Fibroblast of the conjunctiva (primary cell): ENCODE measurements at places on chromosomes 1 and 21.

GRCh38 chr1:58932859-58933598 is 149.2 kb upstream of the JUN start:
- DNase-seq: peak; percentile 56

DNA sequence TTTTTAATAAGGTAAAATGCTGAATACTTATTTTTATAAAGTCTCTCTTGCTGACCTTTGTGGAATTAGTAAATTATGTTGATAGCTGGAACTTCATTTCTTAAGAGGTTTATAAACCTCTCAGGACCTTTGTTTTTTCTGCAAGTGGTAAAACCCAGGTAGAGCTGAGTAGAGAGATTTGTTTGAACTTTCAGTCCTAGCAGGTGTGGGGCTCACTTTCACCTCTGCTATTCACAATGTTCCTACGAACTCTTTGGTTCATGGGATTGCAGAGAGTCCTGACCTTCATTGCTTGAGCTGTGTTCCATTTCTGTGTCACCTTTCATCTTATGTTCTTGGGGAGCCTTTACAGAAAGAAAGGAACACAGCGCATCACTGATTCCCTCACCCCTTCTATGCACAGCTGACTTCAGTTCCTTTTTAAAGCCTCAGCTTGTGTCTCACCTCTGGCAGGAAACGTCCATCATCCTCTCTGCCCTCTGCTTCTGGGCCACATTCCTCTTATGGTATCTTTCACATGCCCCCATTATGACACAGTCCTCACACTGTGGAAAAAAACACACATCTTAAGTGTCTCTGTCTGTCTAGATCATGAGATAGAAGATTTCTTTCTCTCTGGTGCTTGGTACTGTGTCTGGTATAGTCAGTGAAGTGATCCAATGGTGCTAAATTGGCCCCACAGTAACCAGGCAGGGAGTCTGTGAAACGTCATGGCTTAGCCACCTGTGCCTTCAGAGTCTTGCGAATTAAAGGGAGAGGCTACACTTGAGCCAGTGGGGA is 262.5 kb upstream of the B3GALT2 start:
- DNase-seq: no peak

DNA sequence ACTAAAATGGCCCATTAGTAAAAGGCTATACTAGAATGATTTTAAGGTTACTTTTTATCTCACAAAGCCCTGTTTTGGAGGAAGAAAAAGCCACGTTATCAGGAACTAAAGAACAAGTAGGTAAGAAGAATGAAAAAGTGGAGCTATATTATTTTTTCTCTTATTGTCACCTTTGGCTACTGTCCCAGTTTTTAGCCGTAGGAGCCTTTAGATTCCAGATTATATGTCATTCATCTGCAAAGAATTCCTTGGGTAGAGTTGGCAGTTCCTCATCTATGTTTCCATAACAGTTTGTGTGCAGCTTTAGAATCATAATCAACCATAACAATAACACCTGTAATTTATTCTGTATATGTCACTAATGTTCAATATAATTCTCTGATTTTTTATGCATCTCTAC is 83.8 kb downstream of the TPR start:
- no peak for DNase-seq

- DNase-seq: no peak
Observed at GRCh38 chr1:211632808-211633523, 42.5 kb downstream of the NEK2 start.

DNA sequence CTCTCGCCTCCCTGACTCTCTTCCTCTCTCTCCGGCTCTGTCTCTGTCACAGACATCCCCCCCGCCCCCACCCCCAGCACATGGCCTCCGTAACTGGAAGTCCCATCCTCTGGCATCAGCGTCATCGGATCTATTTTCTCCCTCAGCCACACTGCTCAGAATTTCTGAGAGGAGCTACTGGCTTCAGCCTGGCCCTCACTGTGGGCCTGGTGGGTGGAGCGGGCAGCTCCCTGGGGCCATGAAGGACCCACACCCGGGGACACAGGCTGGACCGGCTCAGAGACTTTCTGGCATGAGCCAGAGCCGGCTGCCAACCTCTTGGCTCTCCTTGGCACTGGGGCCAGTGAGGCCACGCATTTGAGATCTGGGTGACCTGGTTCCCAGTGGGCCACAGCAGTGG is 61.2 kb upstream of the CASZ1 start:
- DNase-seq: no peak

- DNase-seq: no peak
Observed at GRCh38 chr1:52906135-52906603, 15.4 kb downstream of the ECHDC2 start.

- DNase-seq: no peak
Observed at GRCh38 chr1:159669338-159669737, 45.1 kb downstream of the CRP start.

GRCh38 chr1:52552505-52553361 is at the start of gene TUT4:
Gene TUT4 (minus strand): TSS chr1:52553092. CDS start chr1:52526280, 26,812 bp downstream.
- peak; percentile 55 for DNase-seq

GRCh38 chr1:228956864-228957263 is 221.6 kb downstream of the RHOU start:
- DNase-seq: no peak

DNA sequence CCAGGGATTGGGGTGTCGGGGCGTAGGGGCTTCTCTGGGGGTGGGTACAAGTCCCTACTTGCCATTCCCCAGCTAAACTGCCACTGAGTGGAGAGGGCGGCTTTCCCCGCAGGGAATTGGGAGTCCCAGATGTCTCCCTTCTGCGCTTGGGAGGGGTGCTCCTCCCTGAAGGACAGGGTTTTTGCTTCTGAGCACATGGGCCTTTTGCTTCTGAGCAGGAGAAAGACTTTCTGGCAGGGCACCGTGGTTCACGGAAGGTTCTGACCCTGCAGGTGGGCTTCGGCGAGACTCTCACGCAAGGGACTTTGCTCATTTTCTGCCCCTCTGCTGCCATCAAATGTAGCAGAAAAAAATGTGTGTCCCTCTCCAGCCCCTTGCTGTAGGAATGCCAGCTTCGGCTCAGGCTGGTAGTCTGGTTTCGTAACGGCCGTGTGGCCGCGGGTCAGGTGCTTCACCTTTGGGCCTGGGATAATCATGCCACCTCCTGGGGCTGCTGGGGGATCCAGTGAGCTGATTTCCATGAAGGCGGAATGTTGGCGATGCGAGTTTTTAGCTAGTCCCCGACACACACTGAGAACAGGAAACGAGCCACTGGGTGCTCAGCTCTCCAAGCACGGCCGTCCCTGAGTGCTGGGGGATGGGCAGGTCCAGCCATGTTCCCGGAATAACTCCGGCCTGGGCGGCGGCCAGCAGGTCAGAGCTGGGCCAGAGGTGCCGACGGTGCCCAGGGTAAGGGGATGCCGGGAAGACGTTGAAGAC is 364.0 kb downstream of the CAMTA1 start:
- DNase-seq: no peak

DNA sequence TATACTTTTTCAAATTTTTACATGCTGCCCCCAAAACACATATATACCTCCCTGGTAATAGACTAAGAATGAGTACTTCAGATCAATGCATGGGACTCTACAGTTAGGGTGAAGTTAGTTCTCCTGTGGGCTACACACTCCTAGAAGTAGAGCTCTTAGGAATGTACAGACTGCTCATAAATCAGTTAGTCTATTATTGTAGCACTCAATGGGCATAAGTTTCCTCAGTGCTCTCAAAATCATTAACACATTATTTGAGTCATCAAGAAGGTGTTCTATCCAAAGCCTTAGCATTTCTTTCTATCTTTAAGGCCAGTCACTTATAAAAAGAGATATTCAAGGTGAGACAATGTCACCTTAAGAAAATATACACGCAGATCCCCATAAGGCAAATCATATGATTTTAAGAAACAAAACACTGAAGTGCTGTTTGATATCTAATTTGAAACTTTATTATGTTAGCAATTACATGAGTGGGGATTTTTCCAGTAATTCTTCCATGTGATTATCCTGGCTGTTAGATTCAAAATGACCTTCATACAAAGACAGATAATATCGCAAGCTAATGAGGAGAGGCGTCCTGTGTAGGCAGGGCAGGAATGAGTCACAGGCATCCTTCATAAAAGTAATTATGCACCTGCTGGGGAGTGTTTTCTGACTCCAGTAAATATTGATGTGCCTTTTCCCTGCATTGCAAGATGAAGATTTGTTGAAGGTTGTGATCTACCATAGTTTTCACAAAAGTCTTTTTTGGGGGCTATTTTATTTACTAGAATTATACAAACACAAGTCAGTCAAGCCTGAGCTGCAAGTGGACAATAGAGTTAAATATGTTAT is 167.2 kb upstream of the ATP1B1 start:
- no peak for DNase-seq

GRCh38 chr1:54378157-54378873 is 27.9 kb downstream of the SSBP3 start:
- DNase-seq: no peak

DNA sequence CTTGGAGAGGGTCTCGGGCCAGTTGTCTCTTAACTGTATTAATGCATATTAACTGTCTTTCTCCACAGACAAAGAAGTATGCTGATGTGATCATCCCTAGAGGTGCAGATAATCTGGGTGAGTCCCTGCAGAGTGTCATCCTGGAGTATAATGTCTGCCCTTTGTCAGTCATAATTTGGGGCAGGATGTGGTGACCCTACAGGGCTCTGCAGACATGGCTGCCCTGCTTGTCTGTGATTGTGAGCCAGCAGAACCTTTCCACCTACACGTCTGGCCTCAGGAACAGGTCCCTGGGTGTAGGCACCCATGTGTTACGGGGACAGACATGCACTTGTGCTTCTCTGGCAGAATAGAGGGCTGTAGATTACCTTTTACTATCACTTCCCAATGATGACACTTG is 78.4 kb downstream of the UCK2 start:
- DNase-seq: no peak

DNA sequence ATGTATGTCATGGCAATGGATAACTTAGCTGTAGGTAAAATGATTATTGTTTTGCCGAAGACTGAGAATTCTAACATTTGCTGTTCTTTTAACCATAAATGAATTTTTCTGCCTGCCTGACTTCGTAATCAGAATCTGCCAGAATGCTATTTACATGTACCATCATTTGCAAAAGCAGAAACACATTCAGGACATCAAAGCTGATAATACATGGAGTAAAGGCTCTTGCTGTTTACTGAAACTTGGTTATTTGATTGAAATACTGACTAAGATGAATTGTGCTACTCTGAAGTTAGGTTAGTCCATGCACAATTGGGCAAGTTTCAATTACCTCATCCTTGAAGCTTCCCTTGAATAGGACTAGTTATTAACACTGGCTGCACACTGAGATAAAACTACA is 293.8 kb downstream of the PLA2G4A start:
- no peak for DNase-seq

GRCh38 chr21:40647706-40648105 is 199.3 kb downstream of the DSCAM start:
- DNase-seq: no peak

GRCh38 chr1:91278754-91279153 is 125.9 kb downstream of the HFM1 start:
- peak; percentile 13 for DNase-seq
